Thoracic aorta (tissue), 2 donors: ENCODE measurements at places on chromosomes 16 and 17. TPM values are rescaled to one million over a fixed set of nuclear protein-coding genes. Genes with fewer than 3 reads are reported as not detected.

ABCC12 gene
- total RNA-seq, result not detected

HOXB1 gene
- total RNA-seq, result not detected

CEMP1 gene
- total RNA-seq, result not detected

VTN gene
- 1.1 TPM for total RNA-seq

NXPH3 gene
- 131 TPM for total RNA-seq

NEUROD2 gene
- total RNA-seq, result not detected

PRKAR1A gene
- 412 TPM for total RNA-seq
